Muscle of back (tissue), 13 donors: ENCODE measurements at places on chromosomes 5 and 9.

GRCh38 chr5:32325062-32325461 is 12.3 kb upstream of the MTMR12 start:
- DNase-seq, result peak; percentile 14

- no peak for DNase-seq
Measured at GRCh38 chr5:60978968-60979367, 34.0 kb downstream of the NDUFAF2 start.

DNA sequence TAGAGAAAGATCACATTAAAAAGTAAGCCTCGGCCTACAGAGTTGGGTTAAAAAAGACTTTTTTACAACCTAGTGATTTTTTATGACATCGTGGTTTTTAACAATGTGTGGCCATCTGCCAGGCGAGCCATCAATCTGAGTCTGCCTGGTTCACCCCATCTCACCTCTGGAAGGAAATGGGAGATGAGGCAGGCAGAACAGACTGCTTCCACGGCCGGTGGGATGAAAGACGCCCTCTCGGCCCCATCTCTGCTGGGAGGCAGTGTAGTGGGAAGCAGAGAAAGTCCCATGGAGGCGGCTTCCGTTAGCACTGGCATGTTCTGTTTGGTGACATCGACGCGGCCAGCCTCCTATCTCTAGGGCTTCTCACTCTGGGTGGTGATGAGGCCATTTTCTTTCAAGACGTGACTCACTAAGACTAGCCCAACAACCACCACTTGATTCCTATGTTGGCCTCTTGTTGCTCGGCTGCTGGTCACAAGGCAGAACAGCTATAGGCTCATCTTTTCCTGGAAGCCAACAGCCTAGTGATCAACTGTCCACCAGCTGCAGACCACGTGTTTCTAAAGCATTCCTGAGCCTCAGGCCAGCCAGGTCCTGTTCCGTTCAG is 132.4 kb upstream of the OTULINL start:
- DNase-seq, result peak; percentile 92

GRCh38 chr5:160001457-160001856 is 7.5 kb upstream of the TTC1 start:
- DNase-seq, result peak; percentile 22

DNA sequence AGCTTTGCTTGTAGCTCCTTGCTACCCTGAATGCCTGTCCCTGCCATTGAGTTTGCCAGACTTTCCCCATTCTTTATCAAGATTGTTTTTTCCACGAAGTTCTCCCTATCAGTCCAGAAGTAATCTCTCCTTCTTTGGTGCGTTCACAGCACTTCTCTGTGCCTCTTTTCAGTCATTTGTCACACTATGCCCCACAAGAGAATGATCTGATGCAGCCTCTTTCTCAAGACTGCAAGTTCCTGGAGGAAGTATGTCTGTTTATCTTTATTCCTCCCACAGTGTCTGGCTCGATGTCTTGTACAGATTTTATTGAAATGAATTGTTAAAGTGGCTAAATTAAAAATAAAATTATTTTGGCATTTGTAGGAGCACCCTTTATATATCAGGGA is 99.3 kb downstream of the CCDC192 start:
- DNase-seq, result no peak

DNA sequence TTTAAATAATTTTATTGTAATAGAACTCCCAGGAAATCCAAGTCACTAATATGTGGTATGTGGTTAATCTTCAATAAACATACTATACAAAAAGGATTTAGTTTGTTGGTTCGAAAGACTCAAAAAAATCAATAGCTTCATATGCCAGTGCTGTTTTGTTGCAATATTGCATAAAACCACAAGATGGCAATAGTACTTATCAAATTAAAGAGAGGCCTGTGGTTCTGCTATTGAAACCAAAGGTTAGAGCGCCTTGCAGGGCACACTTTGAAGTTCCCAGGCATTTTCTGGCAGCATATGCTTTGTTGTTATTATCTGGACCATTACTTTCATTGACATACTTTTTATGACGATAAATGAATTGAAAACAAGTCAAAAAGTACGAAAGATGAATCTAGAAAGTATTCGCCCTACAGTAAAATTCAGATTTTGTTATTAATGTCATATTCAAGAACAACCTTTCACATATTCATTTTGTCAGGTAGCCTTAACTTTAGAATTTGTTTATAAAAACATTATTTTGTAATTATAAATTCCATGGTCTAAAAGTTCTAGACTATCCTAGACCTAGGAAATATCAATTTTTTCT is 316.3 kb downstream of the MCTP1 start:
- DNase-seq, result peak; percentile 44

GRCh38 chr9:124209279-124209678 is 48.5 kb upstream of the NEK6 start:
- no peak for DNase-seq

- DNase-seq, result no peak
Measured at GRCh38 chr5:39427633-39428032, 2.9 kb upstream of the DAB2 start.

DNA sequence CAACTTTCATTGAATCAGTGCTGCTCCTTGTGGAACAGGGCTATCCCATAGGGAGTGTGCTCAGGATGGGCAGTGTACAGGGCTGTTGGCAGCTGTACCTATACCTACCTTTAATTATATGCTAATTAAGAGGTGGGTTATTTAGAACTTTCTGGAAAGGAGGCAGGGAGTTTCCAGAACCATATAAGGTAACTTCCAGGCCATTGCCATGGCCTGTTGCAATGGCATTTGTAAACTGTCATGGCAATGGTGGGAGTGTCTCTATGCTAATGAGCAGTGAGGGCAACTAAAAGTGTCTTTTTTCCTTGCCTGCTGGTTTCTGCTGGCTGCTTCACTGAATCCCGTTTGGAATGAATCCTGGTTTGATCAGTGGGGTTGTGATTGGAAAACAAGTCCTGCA is 2.3 kb upstream of the ARHGAP26 start:
- DNase-seq, result no peak

- DNase-seq, result no peak
Measured at GRCh38 chr9:17476401-17476800, 102.5 kb upstream of the SH3GL2 start.

DNA sequence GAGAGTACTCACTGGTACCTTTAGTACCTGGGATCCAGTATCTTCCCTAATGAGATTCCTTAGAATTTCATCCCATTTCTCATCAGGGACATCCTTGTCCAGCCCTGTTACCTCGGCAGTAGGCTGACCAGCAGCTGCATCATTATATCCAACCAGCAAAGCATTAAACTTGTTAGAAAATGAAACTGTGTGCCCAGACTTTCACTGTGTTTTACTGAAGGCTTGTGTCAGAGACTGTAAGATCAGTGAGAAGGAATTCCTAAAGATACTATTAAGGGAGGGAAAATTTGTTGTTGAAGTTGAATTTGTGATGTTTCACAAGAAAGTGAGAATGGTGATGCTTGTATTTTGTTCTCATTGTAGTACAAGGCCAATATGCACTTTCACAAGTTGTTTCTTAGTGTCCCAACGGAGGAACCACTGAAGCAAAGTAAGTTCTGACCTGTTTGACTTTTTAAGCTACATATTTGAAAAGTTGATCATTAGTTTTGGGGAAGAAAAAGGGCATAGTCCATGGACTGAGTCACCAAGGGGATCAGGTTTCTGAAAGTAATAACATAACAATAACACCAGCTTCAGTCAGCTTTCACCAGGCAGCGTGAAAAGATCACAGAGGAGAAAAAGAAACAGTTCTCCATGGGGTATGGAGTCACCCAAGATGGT is 48.8 kb downstream of the GRAMD2B start:
- peak; percentile 41 for DNase-seq

DNA sequence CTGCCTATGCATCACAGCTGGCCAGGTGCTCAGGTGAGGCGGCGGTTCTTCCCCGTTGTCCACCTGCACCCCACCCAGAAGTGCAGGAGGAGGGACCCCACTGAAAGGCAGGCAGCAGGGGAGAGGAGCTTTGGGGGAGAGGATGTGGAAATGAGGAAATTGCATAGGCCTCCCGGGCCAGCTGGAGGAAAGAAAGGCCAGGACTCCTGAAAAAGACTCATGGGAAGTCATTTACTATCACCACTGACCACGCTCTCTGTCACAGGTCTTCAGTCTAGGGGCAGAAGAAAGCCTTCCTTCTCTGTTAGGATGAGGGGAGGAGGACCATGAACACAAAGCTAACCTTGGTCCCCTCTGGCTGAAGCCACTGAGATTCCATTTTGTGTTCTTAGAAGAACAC is 28.1 kb downstream of the KCNMB1 start:
- no peak for DNase-seq

- peak; percentile 60 for DNase-seq
Measured at GRCh38 chr9:136551401-136552116, 5.7 kb upstream of the NOTCH1 start.

DNA sequence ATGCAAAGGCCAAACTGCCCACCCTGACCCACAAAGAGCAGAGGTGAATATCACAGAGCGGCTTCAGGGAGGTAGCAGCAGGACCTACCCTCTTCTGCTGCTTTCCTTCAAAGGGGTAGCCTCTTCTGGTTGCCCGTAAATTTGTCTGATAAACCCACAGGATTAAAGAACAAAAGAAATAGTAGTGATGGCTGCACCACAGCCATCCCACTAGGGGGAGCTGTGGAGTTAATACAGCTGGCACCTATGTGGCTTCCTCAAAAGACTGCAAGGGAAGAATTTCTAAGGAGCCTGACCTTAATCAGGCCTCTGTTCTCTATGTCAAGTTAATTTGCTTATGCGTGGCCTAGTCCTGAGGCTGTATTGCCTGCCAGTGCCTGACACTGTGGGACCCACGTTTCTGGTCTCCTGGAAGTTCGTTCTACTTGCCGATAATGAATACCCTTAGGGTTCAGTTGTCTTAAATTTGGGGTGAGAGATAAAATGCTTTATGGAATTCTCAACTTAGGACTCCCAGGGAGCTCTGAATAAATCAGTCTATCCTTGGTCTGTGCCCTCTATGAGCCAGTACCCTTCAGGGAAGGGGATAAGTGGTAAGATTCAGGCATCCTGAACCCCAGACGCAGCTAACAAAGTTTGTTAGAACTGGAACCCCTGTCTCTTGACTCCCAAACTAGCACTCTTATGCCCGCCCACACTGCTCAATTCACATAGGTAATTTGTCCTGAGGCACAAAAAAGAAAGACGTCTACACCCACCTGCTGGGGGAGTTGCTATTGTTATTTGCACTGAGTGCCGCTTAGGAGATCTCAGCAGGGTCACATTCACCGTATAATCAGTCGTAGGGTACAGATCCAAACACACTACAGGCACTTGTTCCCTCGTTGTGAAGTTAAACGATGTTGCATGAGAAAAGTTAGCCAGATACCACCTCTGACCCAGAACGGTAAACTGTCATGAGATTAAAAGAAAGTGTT is 77.1 kb downstream of the SUSD1 start:
- DNase-seq, result peak; percentile 77

DNA sequence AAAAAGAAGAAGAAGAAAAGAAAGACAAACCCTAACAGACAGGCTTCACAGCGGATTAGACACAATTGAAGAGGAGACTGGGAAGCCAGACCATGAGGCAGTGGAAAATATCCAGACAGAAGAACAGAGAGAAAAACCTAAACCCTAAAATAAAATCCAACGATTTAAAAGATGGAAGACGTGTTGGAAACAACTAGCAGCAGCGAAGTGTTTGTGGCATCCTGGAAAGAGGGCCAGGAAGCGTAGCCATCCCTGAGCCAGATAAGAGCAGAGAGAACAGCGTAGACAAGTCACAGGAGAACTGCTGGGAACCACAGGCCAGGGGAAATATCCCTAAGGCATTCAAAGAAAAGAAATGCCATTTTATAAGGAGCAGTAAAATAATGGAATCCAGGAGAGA is 39.7 kb upstream of the NKD2 start:
- peak; percentile 48 for DNase-seq

GRCh38 chr9:129275626-129276247 is 97.7 kb upstream of the IER5L start:
- no peak for DNase-seq

DNA sequence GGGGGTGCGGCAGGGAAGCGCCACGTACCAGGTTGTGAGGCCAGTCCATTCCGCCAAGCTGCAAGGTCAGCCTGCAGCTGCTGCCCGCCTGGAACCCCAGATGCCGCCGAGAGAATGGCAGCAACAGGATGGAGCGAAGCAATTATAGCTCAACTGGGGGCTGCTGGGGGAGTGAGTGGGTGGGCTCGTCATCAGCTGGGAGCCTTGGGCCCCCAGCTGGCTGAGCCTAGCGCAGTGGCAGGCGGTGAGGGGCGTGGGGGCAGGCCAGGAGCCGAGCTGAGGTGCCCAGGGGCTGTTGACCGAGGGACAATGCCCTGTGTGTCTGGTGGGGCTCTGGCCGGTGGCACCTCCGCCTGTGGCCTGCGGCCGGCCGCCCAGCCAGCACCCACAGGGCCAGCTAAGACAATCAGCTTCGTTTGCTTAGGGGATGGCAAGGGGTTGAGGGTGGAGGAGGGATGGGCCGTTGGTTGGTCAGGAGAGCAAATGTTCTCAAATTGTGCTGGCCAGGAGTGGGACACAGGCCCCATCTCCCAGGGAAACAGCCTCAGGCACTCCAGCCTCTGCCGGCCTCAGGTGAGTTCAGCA is at the start of gene IL17B:
TSS of gene IL17B (minus strand) at position 116 of the 585 bp plus-strand sequence. CDS start at position 49, 67 bp downstream.
- DNase-seq, result no peak

GRCh38 chr5:105034401-105034763 is 1471.8 kb upstream of the NUDT12 start:
- peak; percentile 11 for DNase-seq

- peak; percentile 13 for DNase-seq
Measured at GRCh38 chr9:75788006-75788634, 102.4 kb upstream of the PCSK5 start.

- DNase-seq, result no peak
Measured at GRCh38 chr5:126433701-126434100, 10.5 kb downstream of the GRAMD2B start.

DNA sequence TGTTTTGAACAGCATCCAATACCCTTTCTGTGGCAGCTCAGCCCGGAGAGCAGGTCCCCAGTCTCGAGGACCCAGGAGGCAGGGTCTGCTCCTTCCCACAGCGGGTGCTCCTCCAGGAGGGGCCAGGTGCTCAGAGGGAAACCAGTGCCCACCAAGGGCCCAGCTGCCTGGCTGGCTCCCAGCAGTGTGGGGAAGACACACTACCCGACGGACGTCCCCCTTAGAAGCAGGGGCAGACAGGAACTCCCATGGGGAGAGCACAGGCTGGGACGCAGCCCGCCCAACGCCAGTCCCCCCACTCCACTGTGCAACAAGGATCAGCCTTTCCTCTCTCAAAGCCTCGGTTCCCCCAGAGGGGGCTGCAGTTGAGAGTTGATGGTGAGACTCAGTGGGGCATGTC is 57.6 kb downstream of the ADAMTS2 start:
- DNase-seq, result no peak

DNA sequence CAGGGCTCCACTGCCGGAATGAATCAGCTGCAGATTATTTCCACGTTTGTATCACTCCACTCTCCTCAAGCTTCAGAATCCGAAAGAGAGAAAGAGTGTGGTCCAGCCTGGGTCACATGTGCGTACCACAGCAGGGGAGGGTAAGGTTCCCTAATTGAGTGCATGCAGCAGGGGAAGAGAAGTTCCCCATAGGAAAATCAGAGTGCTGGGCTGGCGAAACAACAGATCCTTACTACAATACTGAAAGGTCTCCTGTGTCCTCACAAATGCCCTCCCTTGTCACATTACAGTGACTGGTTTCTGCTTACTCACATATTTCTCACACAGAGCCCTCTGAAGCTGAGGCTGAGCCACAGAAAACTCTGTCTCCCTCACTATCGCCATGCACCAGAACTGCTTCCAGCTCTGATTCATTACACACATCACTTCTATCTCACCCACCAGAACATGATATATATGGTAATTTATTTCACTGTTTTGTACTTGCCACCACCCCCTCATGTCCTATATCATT is 532.2 kb upstream of the TUSC1 start:
- no peak for DNase-seq

- no peak for DNase-seq
Measured at GRCh38 chr9:135776893-135777622, 75.1 kb downstream of the KCNT1 start.
